ENCODE measurements at places on chromosomes 3 and 15. TPM values are rescaled to one million over a fixed set of nuclear protein-coding genes. Genes with fewer than 3 reads are reported as not detected.
A peak's percentile ranks its signal among the peaks of the same experiment; 100 is the strongest.

DNA sequence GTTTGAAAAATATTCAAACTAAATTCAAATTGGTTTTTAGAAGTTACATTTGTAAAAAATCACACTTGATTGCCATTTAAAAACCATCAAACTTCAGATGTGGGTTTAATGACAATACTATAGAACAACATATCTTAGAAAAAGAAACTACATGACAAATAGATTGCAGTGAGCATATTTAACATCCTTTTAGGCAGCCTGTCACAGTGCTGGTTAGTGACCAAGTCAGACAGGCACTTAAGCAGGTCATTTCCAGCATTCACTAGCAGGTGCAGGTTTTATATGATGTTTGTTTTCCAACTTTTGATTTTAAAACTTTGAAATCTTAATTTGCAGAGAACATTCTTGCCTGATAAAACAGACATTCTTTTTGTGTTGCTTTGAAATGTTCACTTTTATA is 115.7 kb downstream of the MBNL1 start:
- no peak for DNase-seq

DNA sequence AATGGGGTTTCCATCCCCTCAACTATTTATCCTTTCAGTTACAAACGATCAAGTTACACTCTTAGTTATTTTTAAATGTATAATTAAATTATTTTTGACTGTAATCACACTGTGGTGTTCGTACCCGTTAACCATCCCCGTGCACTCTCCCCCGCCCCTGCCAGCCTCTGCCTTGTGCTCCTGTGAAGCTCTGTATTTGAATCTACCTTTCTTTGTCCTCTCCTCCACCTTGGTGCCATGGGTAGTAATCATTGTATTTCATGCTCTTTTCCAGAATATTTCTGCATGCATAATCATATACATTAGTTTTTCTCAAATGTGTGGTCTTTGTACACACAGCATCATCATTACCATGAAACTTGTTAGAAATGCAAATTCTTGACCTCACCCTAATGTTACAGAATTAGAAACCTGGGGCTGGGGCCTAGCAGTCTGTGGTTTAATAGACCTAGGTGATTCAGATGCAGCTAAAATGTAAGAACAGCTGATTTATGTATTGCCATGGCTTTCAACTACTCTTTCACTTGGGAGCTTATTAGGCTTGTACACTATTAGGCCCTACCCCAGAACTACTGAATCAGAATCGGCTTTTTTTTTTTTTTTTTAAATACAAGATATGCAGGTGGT is 91.5 kb downstream of the STT3B start:
- DNase-seq = no peak

DNA sequence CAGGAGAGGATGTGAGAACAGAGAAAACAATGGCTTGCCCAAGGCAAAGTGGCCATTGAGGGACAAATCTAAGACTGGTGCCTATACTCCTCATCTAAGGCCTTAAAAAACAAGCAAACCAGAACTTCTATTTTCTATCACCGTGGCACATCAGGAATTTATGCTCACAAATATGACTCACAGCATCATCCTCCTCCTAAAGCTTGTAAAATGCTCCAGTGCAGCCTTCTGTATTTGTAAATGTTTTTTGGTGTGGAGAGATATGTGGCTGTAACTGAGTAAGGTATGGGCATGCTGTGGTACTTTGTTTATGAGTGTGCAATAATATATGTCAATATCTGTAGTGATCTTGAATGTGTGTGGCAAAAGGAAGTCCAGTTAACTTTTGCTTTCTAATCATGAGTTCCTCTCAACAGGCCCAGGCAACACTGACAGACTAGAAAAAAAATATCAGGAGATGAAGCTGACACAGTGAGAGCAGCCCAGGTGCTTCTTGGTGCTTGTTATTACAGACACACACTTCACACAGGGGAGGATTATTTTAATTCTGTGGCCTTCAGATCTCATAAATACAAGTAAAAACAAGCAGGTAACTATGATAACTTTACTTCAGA is 60.3 kb downstream of the CTNNB1 start:
- DNase-seq = peak; percentile 70

GRCh38 chr3:134918441-134918840 is 123.4 kb downstream of the EPHB1 start:
- no peak for DNase-seq

The CPNE4 gene
- 0.32 TPM for total RNA-seq

The KLHL40 gene
- total RNA-seq = not detected

The TGM5 gene
- total RNA-seq = not detected

The EFCAB12 gene
- total RNA-seq = not detected
